ENCODE measurements at places on chromosomes 12 and 14.

DNA sequence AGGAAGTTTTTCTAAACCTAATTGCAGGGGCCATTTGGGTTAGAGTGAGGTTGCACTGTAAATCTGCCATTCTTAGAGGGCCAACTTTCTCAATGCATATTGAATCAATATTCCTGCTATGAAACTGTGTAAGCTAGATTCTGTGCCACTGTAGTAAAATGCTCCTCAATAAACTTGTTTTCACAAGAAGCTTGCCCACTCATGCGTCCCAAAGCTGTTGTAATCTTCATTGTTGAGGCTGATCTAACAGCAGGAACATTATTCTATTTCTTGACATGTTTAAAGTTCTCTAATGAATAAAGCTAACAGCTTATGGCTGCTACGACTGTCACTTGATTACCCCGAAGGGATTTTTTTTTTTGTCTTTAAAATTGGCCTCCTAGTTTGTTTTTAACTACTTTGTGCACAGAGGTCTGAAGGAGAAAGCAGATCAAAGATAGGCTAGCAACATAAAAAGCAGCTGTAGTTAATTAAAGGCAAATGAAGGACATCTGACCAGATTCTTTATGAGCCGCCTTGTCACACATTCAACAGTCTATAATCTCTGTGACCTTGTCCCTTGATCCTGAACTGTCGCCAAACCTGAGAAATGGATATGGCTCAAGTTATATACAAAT is 243.7 kb downstream of the PAX9 start:
- no peak for DNase-seq

DNA sequence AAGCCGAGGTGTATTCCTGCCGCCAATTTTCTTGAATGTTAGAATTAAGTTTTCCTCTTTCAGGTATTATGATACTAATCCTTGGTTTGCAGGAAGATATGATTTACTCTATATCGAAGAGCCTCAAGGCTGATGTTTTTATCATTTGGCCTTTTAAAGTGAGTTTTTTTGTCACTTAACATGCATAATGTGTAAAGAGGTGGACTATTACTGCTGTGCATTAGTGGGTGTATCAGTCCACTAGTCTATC is 11.1 kb upstream of the TMPO start:
- DNase-seq, result no peak

- DNase-seq, result peak; percentile 74
Measured at GRCh38 chr14:105093038-105093430, 27.8 kb upstream of the GPR132 start.

DNA sequence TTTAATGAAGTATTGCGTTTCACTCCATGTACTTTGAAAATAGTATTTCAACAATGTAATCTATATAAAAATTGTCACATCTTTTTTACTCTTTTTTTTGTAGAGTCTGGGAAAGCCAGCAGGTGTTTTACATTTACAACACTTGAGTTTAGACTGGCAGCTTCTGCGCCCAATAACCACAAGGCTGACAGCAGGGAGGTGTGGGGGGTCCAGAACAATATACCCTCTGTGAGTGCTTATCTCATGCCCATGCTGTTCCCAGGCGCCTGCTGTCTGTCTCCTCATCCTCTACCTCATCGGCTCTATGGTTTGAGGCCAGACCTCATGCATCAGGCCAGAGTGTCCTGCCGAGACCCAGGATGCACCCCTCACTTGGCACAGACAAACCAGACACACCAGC is 24.9 kb downstream of the FBRSL1 start:
- DNase-seq, result no peak

DNA sequence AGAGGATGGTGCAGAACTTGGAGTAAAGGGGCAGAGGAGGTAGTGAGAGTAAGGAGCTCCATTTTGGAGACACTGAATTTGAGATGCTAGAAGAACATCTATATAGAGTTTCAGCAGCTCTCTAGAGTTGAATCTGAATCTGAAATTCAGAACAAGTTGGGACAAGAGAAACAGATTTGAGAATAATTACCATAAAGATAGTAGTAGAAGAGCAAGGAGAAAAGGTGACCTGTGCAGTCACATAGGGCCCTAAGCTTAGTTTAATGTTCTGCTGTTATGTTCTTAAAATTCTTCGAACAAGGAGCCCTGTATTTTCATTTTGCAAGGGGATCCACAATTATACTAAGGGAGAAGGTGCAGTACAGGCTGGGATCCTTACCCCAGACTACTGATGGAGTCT is 7.4 kb downstream of the REM2 start:
- DNase-seq, result no peak

DNA sequence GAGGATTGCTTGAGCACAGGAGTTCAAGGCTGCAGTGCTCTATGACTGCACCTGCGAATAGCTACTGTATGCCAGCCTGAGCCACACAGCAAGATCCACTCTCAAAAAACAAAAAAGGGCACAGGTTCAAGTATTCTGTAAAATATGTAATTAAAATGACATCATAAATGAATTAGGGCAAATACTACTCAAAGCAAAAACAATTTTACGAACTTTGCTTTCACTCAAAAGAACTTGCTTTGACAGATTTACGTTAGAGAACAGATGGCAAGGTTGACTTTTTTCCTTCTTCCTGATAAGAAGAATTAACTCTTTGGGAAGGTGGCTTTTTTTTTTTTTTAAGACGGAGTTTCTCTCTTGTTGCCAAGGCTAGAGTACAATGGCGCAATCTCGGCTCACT is 44.0 kb upstream of the EAPP start:
- DNase-seq, result no peak
